Activated T-cell treated with anti-CD3 and anti-CD28 coated beads, Interleukin-2, amount 50 U/mL, for 1 hour (primary cell): ENCODE measurements at places on chromosomes 2 and 18.

DNA sequence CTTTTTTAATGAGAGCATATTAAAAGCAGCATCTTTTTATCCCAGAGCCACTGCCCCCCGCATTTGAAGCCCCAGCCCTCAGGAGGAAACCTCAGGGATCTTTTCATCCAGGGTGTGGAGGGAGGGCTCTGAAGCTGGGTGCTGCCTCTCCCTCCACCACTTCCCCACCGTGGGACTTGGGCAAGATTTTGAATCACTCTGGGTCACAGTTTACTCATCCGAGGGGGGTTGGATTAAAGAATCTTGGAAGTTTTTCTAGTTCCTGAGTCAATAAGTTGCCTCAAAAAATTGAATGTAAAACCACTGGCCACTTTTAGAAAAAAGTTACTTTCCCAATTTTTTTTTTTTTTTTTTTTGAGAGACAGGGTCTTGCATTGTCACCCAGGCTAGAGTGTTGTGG lies 62.0 kb upstream of the ANKRD44 start:
- DNase-seq, result no peak

GRCh38 chr2:8258406-8258805 lies 423.4 kb upstream of the ID2 start:
- DNase-seq, result no peak

DNA sequence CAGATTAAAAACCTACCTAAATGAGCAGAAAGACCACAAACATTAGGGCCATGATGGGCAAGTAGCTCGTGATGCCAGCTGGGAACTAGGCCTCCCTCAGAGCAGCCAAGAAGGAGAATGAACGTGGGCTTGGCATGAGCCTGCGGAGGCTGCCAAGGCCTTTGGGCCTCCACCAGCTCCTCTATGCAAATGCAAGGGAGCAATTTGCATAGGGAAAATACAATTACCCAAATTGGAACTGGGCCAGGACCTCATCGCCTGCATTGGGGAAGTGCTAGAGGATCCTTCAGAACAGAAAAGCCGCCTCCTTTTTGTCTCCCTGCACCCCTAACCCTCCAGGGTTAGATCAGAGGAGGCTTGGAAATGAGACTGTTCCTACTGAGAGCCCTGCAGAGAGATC lies 326.4 kb downstream of the SMAD2 start:
- DNase-seq, result no peak

- no peak for DNase-seq
Observed at GRCh38 chr2:67318031-67318430, 79.1 kb upstream of the ETAA1 start.

DNA sequence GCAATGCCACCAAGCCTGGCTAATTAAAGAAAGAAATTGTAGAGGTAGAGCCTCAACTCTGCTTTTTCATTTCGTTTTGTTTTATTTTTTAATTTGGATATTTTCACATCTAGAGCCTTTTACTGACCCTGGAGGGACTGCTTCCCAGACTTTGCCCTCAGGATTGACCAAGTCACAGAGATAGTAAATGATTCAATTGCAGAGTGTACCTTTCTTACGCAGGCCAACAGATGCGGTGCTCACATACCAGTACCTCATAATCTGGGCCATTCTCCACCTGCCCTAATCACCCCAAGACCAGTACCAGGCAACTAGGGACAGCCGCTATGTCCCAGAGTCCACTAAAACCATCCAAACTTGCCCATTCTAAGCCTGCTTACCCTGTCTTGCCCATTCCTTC lies 110.8 kb downstream of the DDX1 start:
- no peak for DNase-seq

DNA sequence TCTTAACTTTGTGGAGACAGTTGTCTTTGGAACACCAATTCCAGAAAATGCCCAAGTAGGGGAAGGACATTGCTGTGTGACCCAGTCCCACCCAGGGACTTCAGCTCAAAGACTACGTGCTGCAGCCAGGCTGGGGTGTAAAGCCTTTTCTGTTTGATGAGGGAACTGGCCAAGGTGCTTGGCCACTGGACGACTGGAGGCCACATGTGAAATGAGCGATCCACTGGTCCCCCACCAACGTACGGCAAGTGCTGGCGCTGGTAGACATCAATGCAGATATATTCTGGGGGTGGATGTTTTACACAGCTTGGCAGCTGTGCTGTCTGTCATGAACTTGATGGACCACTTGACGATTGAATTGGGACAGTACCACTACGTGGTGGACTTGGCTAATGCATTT lies 582.5 kb upstream of the HNMT start:
- DNase-seq, result no peak

DNA sequence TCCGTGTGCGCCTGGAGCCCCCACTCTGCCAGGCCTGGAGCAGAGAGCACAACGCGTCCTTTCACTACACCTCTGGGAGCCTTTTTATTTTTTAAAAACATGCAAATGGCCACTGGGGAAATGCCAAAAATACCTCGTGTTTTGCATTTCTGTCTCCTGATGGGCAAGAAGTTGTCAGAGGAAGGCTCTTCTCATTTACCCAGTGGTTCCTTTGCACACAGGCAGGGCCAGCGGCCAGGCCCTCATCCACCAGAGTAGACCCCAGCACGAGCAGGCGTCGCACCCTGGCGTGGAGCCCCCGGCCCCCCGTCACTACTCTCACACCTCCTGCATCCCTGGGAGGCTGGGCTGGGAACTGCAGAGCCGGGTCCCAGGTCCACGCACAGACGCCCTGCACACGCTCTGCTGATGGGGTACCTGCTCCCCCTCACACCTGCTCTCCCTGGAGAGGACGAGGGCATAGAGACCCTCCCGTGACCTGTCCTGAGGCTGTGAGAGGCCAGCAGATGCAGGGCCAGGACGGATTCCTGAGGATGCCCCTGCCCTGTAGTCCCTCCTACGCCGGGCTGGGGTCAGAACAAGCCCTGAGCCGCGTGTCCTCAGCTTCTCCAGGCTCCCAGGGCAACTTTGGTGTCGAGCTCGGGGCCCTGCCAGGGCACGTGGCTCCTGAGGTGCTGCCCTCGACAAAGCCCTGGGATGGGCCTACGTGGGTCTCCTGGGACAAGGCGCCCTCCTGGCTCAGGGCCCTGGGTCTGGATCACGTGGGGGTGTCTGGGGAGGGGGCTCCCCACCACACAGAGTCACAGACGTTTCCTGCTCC lies 65.0 kb downstream of the NFATC1 start:
- DNase-seq, result no peak
